Common myeloid progenitor, CD34-positive (primary cell): ENCODE measurements at places on chromosomes 1 and 21.

DNA sequence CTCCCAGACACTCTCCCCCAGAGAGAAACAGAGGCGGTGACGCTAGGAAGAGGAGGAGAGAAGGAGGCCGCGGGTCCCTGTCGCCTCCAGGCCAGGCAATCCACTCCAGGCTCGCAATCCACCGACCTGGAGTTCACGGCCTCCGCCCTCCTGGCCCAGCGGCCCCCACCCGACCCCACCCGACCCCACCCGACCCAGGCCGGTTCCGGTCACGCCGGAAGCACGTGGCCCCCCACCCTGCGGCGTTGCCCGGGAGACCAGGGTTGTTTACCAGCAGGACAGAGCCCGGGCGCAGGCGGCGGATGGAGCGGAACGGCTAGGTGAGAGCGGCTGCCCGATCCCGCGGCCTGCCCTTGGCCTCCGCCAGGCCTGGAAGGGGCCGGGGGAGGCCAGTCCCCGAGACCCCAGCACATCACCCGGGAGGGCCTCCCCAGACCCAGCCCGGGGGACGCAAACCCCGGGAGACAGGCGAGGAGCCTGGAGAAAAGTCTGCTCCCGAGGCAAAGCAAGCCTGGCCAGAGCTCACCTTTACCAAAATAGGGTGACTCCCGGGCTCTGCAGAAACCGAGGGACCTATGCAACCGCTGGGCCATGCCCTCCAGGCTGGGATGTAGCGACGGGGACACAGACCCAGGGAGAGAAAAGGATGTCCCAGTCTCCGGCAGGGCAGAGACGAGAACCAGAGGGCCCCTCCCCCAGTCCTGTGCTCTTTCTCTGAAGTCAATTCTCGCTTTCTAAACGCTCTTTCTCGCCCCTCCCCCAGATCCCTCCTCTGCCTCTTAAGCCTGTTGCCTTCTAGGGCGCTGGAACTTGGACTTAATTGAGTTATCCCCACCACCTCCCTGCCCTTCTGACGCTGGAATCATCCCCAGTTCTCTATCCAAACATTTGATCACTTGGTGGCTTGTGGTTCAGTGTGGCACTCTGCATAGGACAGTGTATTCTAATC, at the start of the genes PLA2G2C and UBXN10:
Gene PLA2G2C (minus strand): TSS at position 685 of the 949 bp plus-strand sequence. CDS start 9,155 bp downstream, outside the sequence.
Gene UBXN10 (plus strand): TSS at position 263 of the 949 bp plus-strand sequence. CDS start 4,466 bp downstream, outside the sequence.
- DNase-seq, result peak; percentile 44

DNA sequence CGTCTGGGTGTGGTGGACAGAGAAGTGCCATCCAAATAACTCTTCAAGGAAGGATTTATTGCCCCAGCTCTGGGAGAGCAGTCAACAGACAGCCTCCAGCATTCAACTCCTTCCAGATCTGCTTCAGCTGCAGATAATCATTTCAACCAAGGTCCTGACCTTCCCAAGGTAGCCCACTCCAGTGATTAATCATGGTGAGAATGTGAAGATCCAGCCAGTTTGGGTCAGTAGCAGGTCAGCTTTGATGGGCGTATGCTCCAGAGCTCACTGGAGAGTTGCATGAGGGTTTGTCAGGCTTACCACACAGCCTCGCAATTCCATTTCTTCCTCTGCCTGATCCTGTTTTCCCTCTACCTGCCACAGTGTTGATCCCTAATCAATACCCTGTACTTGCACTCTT, 214.5 kb upstream of the ZRANB2 start:
- DNase-seq, result no peak

DNA sequence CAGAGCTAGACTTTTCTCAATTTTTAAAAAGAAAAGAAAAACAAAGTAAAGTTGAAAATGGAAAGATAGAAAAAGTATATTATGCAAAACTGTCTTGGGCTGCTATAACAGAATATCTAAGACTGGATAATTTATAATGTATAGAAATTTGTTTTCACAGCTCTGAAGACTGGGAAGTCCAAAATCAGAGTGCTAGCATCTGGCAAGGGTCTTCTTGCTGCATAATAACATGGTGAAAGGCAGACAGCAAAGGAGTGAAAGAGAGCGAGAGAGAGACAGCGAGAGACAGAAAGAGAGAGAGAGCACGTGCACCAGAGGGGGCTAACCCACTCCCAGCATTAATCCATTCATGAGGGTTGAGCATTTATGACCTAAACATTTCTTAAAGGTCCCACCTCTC, 59.1 kb upstream of the SPOCD1 start:
- DNase-seq, result no peak

- no peak for DNase-seq
Measured at GRCh38 chr21:24127651-24128050, 1479.6 kb downstream of the MRPL39 start.

DNA sequence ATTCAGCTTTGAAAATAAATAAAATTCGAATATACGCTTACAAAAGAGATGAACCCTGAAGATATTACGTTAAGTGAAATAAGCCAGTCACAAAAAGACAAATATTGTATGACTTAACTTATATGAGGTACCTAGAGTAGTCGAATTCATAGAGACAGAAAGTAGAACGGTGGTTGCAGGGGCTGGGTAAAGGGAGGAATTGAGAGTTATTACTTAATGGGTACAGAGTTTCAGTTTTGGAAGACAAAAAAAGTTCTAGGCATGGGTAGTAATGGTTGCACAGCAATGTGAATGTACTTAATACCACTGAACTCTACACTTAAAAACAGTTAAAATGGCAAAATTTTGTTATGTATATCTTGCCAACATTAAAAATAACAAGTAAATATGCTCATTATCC, 48.6 kb upstream of the ZNHIT6 start:
- DNase-seq, result no peak

DNA sequence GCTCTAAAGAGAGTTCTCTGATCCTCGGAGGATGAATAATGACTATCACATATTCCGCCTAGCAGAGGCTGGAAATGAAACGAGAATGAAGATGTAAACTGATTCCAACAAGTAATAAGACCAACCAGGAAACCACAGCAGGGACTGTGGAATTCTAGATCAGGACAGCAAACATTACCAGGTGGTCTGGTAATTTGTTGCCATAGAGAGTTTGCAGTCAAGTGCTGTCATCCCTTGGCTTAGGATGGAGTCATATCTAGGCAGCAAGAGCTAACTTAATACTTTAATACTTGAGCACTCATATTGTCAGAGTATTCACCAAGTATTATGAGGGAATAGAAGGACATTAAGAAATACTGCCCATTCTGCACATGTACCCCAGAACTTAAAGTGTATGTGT, 45.1 kb upstream of the MUTYH start:
- no peak for DNase-seq

- DNase-seq, result no peak
Measured at GRCh38 chr1:244096691-244097090, 45.6 kb downstream of the ZBTB18 start.

GRCh38 chr1:115505148-115505571, 136.6 kb upstream of the VANGL1 start:
- peak; percentile 7 for DNase-seq

GRCh38 chr1:176602388-176603004, 139.5 kb downstream of the PAPPA2 start:
- no peak for DNase-seq
